ENCODE measurements at places on chromosomes 2 and 18.
A peak's percentile ranks its signal among the peaks of the same experiment; 100 is the strongest.

GRCh38 chr2:151765760-151766410 lies 31.6 kb upstream of the NEB start:
- no peak for DNase-seq

GRCh38 chr2:64228918-64229317 lies 84.7 kb upstream of the PELI1 start:
- no peak for DNase-seq

DNA sequence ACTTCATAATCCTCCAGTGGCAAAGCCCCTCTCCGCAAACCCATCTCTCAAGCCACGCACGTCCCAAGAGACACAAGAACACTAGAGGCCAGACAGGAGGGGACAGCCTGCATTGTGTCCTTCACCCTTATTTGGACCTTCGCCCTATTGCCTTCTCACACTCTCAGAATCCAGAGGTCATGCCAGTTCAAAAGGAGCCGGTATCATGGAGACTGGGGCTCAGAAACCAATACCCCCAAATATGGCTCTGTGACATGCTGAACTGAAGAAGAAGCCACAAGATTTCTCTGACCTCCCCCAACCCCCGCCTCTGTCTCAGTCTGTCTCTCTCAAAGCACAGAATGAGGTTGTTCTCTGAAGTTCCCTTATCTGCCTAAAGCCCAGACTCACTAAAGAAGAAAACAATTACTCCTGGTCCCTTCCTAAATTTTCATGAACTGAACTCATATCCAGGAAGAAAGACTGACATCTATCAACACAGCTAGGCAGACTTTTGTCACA lies 19.2 kb upstream of the SPATA3 start:
- no peak for DNase-seq

DNA sequence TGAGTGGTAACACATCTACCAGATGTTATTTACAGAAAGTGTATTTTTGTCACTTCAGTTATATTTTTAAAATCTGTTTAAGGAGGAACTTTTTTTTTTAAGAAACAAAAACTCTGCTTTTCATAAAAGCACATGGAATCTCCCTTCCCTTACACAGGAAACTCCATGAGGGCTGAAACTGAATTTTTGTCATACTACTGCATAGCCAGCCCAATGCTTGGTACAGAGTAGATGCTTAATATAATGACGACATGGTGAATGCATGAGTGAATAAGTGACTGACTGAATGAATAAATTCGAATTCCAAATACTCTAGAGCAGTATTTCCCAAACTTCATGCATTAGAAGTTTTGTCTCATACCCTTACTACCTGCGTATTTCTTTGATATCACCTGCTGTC lies 86.5 kb downstream of the ROCK2 start:
- no peak for DNase-seq

- DNase-seq, result no peak
These were observed 48.7 kb downstream of the NCK2 start for GRCh38 chr2:105793196-105793975.

- no peak for DNase-seq
These were observed 17.5 kb downstream of the AP1S3 start for GRCh38 chr2:223819891-223820290.

GRCh38 chr18:8603663-8604520 lies 5.3 kb upstream of the RAB12 start:
- no peak for DNase-seq

GRCh38 chr18:46289463-46289862 lies 185.3 kb downstream of the HAUS1 start:
- DNase-seq, result no peak

DNA sequence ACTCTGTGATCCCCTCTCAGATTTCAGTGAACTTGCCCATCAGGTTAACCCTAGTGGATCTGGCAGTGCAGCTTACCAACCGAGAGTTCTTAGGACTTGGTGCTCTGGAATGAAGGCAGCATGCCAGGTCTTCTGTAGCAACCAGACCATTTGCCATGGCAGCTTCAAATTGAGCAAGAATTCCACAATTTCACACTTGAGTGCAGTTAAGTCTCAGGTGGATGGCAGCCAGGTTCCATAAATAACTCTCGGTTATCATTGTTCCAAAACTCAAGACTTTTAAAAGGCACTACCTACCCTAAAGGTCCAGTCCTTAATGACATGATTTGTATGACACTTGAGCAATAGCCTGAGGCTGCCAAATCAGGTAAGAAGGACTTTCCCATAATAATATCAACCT lies 48.1 kb downstream of the GALNT3 start:
- DNase-seq, result no peak

DNA sequence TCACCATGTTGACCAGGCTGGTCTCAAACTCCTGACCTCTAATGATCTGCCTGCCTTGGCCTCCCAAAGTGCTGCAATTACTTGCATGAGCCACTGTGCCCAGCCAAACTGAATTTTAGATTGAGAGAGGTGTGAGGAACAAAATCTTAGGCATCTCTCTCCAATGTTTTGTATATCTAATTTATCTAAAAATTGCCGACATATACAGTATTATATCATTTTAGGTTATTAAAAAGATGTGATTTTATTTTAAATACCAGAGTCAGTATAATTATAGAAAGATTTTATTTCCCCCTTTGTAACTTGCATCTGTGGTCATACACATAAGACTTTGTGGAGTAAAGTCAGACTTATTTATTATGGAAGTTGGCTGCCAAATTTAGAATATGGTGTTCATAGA lies 10.1 kb downstream of the PMS1 start:
- DNase-seq, result no peak

- DNase-seq, result no peak
These were observed 117.1 kb upstream of the KLHL14 start for GRCh38 chr18:32889615-32890593.

DNA sequence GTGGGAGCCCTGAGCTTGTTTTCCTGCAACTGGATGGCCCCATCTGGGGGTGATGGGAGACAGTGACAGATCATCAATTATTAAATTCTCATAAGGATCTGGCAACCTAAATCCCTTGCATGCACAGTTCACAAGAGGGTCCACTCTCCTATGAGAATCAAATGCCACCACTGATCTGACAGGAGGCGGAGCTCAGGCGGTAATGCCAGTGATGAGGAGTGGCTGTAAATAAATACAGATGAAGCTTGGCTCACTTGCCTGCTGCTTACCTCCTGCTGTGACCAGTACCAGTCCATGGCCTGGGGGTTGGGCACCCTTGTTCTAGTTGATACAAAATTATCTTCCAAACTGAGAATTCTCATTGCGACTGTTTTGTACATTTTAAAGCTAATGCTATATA lies 258.6 kb downstream of the CTNNA2 start:
- DNase-seq, result no peak

DNA sequence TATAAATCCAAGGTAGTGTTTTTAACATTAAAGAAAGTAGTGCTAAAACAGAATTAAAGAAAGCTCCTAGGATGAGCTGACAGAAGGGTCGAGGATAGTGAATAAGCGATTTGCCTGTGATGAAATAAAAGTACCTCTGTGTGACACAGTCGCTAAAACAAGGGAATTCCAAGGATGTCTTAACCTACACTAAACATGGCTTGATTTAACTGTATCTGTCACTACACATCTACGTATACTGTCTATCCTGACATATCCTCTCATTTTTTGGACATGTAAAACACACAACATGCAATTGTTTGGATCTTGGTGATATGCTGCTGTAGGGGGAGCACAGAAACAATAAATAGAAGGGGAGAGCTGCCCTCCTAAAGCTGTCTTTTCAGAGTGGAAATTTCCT lies 580.8 kb upstream of the SLC8A1 start:
- DNase-seq, result no peak

DNA sequence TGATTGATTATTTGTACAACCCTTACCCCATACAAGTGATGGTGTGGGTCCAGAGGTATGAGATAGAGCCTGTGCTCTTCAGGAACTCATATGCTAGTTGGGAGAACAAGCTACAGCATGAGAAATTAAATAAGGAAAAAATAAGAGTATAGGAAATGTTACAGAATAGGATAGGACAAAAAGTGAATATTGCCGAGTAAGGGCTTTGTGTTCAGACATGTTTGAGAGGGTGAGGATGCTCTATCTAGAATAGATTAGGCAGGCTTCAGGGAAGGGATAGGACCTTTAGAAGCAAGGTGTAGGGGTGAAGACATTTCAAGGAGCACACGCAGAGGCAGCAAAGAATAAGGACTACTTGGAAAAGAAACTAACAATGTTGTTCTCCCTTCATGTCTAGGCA lies 17.8 kb downstream of the CCDC150 start:
- DNase-seq, result no peak

- DNase-seq, result no peak
These were observed 9.4 kb downstream of the MBD2 start for GRCh38 chr18:54215069-54215468.

DNA sequence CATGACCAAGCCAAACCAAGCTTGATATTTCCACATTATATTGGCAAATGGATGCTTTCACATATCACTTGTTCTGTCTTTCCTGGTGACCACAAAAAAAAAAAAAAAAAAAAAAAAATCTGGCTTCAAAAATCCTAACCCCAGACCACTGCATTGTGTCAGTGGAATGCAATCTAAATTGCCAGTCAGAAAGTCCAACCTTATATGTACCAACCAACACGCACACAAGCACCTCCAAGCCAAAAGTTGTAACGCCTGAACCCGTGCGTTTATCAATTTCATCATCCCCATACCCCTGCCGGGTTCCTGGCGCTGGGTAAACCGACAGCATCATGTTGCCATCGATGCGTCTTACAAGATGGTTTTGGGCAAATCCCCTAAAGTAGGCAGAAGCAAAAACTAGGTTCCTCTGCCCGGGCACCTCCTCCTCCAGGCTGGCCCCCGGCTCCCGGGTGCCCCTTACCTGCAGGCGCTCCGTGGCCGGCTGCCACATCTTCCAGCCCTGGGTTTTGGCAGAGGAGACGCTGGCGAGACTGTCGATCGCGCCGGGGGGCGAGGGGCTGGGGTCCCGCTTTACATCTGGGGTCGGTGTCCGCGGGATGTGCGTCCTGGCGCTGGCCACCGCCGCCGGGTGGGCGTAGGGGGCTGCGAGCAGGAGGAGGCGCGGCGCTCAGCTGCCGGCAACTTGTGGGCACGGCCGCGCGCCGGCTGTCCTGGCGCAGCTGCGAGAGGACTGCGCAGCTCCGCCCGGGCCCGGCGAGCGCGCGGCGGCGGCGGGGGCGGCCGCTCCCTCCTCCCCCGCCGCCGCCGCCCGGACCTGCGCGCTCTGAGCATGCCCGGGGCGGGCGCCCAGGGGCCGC lies at the start of gene PID1:
Gene PID1 (minus strand): TSS at position 737 of the 860 bp plus-strand sequence. CDS start 244 bp downstream, at position 493.
- DNase-seq, result peak; percentile 70

GRCh38 chr2:14451312-14451711 lies 181.2 kb upstream of the LRATD1 start:
- DNase-seq, result no peak

DNA sequence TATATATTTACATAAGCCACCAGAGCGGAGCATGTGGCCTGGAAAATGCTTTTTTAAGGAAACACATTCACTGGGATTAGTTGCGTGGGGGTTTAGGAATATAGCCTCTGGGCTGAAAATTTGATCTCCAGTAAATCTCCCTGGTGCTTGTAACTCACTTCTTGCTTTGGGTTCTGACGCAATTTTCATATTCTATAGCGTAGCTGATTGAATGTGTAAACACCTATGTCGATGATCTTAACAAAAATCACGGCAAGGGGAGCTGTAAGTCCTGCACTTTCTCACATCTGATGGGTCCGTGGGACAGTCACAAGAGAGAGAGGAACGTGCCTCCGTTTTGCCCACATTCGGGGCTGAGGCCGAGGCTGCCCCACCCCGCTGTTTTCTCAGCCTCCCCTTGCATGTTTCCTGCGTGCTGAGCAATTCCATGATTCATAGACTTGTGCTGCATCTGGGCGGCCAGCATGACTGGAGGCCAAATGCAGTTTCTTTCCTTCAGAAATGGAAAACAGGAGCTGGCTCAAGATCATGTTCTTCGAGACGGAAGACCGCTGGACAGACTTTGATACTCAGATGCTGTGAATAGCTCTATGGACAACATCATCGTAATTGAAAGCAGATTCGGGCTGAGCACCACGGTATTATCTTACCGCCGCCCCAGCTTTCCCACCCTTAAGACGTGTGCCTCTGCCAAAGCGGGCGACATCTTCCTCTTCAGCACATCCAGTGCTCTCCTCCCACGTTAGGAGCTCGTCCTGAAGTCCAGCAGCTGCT lies 109.2 kb downstream of the TMEM18 start:
- no peak for DNase-seq

Data from retina (tissue), 1 donor.